ENCODE measurements at places on chromosomes 2 and 18.

DNA sequence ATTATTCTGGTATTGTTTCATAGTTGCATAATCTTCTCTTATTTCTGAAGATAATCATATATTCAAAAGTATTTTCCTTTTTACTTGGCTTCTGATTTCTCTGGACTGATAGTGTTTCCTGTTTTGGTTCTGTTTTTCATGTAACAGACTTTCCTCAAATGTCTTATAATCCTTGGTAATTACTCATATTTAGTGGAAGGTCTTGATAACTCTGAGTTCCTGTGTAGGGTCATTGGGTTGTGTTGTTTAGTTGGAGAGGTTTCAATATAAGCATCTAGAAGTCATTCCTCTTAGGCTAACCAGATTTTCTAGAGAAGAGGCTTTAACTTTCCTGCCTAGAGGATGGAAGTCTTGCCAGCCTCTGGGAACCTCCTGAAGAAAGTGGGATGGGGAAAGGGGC lies 23.8 kb downstream of the MFSD6 start:
- DNase-seq: no peak

- no peak for DNase-seq
Observed at GRCh38 chr18:8685141-8685913, 20.0 kb upstream of the MTCL1 start.

DNA sequence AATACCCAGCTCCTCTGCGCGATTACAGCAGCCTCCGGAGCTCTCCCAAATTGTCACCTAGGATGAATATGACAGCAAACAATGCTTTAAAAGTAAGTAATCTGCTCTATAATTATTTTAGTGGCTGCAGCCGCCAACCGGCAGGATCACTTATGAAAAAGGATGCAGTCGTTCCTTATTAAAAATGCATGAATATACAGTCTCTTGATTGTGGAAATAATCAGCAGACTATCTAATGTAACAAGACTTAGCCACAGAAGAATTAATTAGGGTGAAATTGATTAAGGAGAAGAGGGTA lies 71.8 kb upstream of the STPG4 start:
- DNase-seq: no peak

DNA sequence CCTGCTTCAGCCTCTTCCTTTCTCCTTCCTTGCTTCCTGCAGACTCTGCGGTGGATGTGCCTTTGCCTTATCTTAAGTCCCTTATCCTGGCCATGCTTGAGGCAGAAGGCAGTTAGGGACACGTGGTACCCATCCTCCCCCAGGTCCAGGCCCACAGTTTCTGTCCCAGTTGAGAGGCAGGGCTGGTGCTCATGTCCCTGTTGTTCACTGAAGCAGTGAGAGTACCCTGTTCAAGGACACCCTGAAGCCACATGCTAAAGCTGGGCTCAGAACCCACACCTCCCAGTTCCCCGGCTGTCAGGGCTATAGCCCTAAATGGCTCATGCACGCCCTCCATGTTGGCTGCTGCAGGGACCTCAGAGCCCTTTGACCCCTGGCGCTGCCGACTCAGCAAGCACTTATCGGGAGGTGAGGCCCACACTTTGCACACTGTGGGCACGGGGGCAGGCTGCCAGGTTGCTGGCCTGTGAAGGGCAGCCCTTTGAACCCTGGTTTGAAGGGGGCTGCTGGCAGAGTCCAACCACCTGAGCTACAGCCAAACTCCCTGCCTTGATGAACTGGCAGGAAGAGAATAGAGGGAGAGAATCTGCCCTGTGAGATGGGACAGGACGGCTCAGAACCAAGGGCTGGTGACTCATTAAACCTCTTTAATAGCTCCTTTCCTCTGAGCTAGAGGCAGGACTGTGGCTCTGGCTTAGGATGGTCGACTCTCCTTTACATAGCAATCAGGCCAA lies 6.3 kb downstream of the KHK start:
- DNase-seq: no peak

GRCh38 chr2:102514061-102514785 lies 41.2 kb downstream of the SLC9A4 start:
- no peak for DNase-seq

GRCh38 chr18:61334951-61335683 lies 1.9 kb downstream of the CDH20 start:
- DNase-seq: no peak

GRCh38 chr18:29104671-29105070 lies 927.7 kb upstream of the CDH2 start:
- no peak for DNase-seq

- no peak for DNase-seq
Observed at GRCh38 chr18:31204833-31205232, 42.2 kb upstream of the DSC1 start.
